ENCODE measurements at places on chromosomes 4 and X.

DNA sequence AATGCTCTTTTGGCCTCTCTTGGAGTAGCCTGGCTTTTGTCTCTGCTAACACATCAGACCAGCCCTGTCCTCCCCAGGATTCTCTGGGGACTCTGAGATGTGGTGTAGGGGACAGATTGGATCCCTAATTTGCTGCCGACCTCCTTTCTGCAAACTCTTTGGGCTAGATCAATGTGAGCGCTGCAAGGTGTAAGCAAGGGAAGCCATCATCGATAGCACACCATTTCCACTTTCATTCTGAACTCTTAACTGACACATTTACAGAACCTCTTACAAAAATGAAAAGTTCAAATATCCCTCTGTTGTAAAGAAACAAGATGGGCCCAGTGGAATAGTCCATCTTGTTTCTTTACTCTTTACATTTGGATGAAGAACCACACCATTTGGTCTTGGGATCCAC, 46.6 kb downstream of the PGRMC2 start:
- DNase-seq: no peak

- no peak for DNase-seq
Observed at GRCh38 chr4:52711834-52712250, 39.4 kb downstream of the ERVMER34-1 start.

- no peak for DNase-seq
Observed at GRCh38 chrX:56281789-56282188, 49.6 kb downstream of the KLF8 start.

DNA sequence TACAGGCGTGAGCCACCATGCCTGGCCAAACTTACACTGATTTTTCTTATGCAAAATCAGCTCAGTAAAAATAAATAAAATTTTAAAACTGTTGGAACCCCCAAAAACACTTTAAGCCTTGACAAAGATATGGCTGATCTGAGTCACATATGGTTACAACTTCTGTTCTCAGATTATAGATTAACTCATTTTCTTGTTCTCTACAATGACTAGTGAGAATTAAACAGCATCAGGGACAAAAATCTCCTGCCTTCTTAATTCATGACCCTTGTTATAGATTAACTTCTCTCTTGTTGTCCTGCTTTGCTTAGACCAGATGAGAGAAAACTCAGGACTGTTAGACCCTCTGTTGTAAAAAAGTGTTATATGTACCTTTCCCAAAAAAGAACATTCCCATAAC, 24.2 kb upstream of the EXOC1L start:
- DNase-seq: no peak

- DNase-seq: no peak
Observed at GRCh38 chr4:134126955-134127354, 74.6 kb downstream of the PABPC4L start.

DNA sequence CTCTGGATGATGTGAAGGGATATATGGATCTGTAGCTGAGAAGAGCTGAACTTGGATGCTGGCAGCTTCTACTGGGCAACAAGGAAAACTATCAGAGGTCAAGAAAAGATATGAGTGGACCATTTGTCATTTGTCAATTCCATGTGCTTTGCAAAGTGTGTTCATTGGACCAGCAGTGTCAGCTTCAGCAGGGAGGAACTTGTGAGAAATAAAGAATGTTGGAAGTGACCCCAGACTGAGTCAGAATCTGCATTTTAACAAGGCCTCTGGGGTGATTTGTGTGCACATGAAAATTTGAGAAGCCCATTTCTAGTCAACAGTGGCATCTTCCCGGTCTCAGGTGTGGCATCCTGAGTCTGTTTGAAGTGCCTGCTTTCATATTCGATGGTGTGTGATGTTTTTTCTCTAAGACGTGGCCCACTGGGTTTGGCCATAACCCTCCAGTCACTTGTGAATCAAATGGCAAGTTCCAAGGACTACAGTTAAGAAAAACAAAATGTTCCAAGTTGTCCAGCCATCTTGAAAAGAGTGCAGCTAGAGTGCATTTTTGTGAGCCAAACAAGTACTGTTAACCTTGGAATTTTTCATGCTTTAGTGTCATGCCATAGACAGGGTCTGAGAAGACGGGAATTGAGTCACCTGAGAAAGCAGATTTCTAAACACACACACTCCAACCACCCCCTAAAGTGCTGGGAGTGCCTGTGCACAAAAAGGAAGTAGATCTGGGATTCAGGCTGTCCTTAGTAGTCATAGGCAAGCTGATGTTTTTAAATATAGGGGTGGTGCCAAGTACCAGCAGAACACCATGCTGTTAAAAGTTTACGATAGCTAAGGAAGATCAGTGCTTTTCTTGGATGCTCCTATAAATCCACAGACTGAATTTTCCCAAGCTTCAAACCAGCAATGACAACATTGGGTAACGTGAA, 26.4 kb downstream of the GPM6B start:
- DNase-seq: no peak

- no peak for DNase-seq
Observed at GRCh38 chr4:62366939-62367338, 1166.8 kb downstream of the ADGRL3 start.

- no peak for DNase-seq
Observed at GRCh38 chr4:127383666-127384065, 249.1 kb upstream of the INTU start.

GRCh38 chr4:147760176-147760575, 28.3 kb downstream of the ARHGAP10 start:
- no peak for DNase-seq

DNA sequence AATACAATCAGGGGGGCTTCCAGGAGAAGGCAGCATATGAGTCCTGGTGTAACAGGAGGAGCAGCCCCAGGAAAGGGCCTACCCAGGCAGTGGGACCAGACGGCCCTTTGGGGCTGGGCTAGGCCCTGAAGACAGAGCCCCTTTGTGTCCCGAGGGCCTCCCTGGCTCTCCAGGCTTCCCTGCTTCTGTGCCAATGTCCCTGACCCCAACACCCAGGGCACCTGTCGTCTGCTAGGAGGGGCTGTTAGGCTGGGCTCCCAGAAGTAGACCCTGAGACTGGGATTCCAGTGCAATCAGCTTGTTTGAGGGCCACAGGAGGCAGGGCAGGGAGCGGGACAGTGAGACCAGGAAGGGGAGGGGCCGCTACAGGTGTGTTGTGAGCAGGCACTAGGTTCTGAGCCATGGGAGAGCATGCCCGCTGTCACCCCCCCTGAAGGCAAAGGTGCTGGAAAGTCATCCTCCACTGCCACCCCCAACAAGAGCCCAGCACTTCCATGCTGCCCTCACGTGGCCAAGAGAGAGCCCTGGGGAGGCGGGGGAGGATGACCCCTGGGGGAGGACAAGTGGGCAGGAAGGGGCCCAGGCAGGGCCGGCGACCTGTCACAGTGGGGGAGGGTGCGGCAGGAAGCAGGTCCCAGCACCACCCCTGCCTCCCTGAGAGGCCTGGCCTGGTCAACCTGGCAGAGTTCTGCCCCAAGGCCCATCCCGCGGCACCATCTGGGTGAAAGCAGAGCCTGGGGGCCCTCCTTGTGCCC, 64.8 kb downstream of the ADRA2C start:
- DNase-seq: no peak

Data from smooth muscle cell of the brain vasculature (primary cell).